ENCODE measurements at places on chromosomes 4 and X.

DNA sequence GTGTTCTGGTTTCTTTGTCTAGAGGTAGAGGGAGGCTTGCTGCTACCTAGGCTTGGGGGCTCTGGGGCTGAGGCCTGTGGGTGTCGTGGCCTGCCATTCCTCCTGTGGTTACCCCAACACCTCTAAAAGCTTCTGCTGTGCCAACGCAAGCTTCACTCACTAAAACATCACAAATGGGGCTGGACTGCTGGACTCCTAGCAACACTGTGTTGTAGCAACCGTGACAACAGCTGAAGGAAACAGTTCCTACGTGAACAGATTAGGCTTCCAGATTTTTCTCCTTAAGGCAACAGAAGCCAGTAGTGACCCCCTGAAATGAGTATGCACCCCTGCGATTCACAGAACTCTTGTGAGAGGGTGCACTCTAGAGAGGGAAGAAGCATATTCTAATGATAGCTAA is 138.3 kb upstream of the TEX13D start:
- peak; percentile 75 for DNase-seq
- no peaks in the 10 kb centered on the region for H3K4me1 ChIP-seq
- H3K27ac ChIP-seq = peak overlapping the region; percentile 1

- no peaks in the 10 kb centered on the region for H3K36me3 ChIP-seq
- peaks cover 6% of the 10 kb centered on the region for H3K4me1 ChIP-seq
- DNase-seq = no peak
- H3K27ac ChIP-seq = no peak overlapping the region
Measured at GRCh38 chr4:101304916-101305315, 42.4 kb downstream of the PPP3CA start.

DNA sequence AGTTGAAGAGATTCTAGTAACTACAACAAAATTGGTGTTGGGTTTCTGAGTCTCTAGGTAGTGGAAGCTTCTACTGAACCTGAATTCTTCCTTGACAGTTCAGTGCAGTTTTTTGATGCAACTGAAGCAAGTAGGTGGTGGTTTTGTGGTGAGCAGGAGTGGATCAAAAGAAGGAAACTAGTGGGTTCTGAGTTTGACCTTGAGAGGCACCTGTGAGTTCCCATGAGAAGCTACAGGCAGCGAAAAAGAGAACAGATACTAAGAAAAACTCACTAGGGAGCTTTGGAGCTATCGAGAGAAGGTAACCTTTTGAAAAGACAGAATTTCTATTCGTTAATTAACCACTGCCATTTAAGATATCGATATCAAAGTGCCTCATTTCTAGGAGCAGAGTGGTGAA is 145.2 kb downstream of the PDHA2 start:
- H3K36me3 ChIP-seq = no peaks in the 10 kb centered on the region
- no peaks in the 10 kb centered on the region for H3K4me1 ChIP-seq
- H3K27me3 ChIP-seq = peaks cover 3% of the 10 kb centered on the region

DNA sequence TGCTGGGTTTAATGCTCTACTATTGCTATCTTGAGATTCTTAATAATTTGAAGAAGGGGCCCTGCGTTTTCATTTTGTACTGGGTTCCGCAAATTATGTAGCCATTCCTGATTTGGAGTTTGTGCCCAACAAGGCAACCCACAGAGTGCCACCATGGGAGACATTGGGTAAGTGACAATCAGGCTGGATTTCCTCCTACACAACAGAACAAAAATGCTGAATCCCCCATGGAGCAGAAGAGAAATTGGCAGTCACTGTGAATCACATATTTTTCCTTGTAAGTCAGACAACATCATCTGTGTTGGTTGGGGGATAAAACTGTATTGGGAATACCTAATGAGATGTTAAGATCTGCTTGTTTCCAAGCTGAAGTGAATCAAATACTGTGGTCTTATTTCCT is 80.9 kb downstream of the CNGA2 start:
- H3K4me3 ChIP-seq = no peak overlapping the region
- no peaks in the 10 kb centered on the region for H3K36me3 ChIP-seq
- H3K4me1 ChIP-seq = no peaks in the 10 kb centered on the region
- DNase-seq = peak; percentile 5

DNA sequence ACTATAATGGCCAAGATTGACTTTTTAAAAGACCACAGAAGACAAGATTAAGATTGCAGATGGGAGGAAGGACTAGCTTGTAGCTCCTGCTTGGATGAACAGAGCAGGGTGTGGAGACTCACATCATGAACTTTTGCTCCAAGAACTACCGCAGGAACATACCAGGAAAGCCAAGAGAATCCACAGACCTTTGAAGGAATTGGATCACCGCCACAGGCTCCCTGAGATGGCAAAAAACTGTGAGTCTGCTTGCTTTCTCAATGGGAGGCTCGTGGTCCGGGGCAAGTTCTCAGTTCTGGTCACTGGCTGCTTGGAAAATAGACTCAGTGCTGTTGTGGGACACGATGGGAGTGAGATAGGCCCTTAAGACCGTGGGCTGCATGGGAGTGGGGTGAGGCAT is 276.6 kb downstream of the CCSER1 start:
- no peaks in the 10 kb centered on the region for H3K4me1 ChIP-seq
- no peaks in the 10 kb centered on the region for H3K36me3 ChIP-seq
- no peaks in the 10 kb centered on the region for H3K27me3 ChIP-seq
- no peak for DNase-seq
- no peak overlapping the region for H3K4me3 ChIP-seq

DNA sequence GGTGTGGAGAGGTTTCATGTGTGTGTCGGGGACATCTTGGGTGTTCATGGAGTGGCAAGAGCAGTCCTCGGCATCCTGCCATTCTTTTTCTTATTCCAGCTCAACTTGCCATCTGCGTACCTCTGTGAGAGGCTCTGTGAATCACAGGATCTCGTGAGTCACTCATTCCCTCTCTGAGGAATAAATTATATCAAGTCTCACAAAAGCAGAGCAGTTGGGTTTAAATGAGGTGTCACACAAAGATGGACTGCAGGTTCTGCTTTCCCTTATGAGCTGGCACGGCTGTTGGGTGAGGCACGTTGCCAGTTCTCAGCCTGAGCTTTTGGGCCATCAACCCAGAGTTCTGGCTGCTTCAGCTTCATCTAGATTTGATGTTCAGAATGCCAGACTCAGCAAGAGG is 6.8 kb upstream of the OCIAD2 start:
- H3K4me3 ChIP-seq = no peak overlapping the region
- no peak overlapping the region for H3K27ac ChIP-seq
- no peak for DNase-seq
- H3K36me3 ChIP-seq = no peaks in the 10 kb centered on the region
- H3K4me1 ChIP-seq = no peaks in the 10 kb centered on the region

GRCh38 chr4:40547789-40548132 is 81.9 kb downstream of the RBM47 start:
- no peak overlapping the region for H3K4me3 ChIP-seq
- no peak for DNase-seq
- no peak overlapping the region for H3K27ac ChIP-seq
- H3K4me1 ChIP-seq = no peaks in the 10 kb centered on the region
- H3K27me3 ChIP-seq = no peaks in the 10 kb centered on the region

DNA sequence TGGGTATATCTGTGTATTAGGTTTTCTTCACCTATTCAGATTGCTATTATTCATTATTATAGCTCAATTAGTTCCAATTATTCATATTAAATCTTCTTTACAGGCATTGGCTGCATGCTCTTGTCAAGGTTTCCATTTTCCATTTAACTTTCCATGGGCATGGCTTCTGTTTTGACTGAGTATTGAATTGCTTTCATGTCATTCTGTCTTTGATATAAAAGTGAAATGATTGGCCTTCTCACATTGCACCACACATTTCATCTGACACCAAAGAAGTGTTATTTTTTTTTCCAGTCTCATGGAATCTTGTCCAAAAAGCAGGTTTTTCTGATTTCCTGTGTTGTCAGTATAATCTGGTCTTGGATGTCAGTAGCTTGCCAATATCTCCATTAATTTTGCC is 1244.3 kb downstream of the RAPGEF2 start:
- no peak overlapping the region for H3K4me3 ChIP-seq
- no peaks in the 10 kb centered on the region for H3K27me3 ChIP-seq
- no peaks in the 10 kb centered on the region for H3K36me3 ChIP-seq
- H3K4me1 ChIP-seq = no peaks in the 10 kb centered on the region
- no peak for DNase-seq
- no peak overlapping the region for H3K27ac ChIP-seq

DNA sequence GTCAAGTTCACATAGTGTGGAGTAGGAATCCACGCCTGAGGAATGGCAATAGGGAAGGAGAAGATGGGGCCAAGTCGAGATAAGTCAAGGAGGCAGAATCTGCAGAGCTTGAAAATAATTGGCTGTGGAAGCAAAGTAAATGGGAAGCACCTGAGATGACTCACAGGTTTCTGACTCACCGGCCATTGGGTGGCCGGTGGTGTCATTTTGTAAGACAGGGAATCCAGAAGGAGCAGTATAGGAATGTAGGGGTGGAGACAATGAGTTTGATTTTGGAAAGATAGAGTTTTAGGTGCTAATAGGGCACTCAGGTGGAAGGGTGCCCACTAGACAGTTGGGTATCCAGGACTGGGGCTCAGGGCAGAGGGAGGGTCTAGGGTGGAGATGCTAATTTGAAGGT is 201.0 kb upstream of the MAMLD1 start:
- no peaks in the 10 kb centered on the region for H3K4me1 ChIP-seq
- H3K36me3 ChIP-seq = no peaks in the 10 kb centered on the region
- H3K27me3 ChIP-seq = no peaks in the 10 kb centered on the region
- no peak overlapping the region for H3K4me3 ChIP-seq

GRCh38 chr4:176031922-176032321 is 33.7 kb upstream of the WDR17 start:
- no peak overlapping the region for H3K27ac ChIP-seq
- no peaks in the 10 kb centered on the region for H3K36me3 ChIP-seq
- no peaks in the 10 kb centered on the region for H3K27me3 ChIP-seq
- no peak overlapping the region for H3K4me3 ChIP-seq
- H3K4me1 ChIP-seq = no peaks in the 10 kb centered on the region

DNA sequence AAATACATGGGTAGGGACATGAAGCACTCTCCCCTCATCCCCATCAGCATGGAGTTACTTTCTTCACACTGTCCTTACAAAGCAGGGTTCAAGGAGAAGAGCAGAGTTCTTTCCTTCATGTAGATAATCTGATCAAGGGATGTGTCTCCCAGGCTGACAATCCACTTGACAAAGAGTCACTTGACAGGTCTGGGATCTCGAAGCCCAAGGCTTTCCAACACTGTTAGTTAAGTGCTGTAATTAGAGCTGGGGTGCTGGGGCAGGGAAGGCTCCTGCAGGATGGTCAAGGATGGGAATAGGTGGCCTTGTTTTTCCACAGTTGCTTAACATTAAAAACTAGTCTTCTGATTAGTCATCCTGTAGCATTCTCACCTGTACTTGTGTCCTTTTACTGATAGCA is 38.0 kb downstream of the CCNG2 start:
- H3K27ac ChIP-seq = no peak overlapping the region
- no peaks in the 10 kb centered on the region for H3K36me3 ChIP-seq
- H3K27me3 ChIP-seq = no peaks in the 10 kb centered on the region
- DNase-seq = no peak

- H3K27ac ChIP-seq = no peak overlapping the region
- H3K4me3 ChIP-seq = no peak overlapping the region
- DNase-seq = no peak
- H3K4me1 ChIP-seq = peaks cover 16% of the 10 kb centered on the region
Measured at GRCh38 chr4:152530600-152530999, 5.3 kb downstream of the FBXW7 start.

GRCh38 chrX:12843668-12844279 is 23.1 kb upstream of the TLR7 start:
- no peak for DNase-seq
- peaks cover 2% of the 10 kb centered on the region for H3K27me3 ChIP-seq
- no peak overlapping the region for H3K4me3 ChIP-seq
- no peaks in the 10 kb centered on the region for H3K4me1 ChIP-seq

DNA sequence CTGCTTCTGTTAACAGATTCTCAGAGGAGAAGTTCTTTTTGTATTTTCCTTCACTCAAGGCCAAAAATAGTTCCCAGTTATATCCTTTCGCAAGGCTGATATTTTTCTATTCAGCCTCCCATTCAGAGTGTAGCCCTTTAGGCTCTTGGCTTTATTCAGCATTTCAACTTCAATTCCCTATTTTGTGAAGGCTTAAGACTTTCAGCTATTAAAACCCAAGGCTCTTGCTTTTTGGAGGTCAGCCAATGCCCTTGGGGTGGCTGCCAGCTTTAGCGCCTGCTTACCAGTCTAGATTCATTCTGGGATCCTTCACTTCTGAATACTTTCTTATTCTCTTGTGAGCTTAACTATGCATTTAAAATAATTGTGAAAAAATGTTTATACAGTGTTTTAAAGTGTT is 57.3 kb upstream of the ADGRA3 start:
- no peaks in the 10 kb centered on the region for H3K27me3 ChIP-seq
- H3K4me3 ChIP-seq = no peak overlapping the region
- no peaks in the 10 kb centered on the region for H3K36me3 ChIP-seq
- peak; percentile 95 for DNase-seq

DNA sequence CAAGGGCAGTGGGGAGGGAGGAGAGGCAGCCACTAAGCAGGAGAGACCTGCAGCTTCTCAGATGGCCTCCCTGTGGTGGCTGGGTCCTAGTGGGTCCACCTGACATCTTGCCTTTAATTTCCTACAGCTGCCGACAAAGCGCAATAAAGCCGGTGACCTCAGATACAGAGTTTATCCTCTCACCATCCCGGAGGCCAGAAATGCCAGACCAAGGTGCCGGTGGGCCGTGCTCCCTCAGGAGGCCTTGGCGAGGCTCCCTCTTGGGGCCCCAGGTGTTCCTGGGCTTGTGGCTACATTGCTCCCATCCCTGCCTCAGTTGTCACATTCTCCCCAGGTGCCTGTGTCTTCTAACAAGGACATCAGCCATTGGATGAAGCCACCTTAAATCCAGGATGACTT is 103.0 kb downstream of the ADRA2C start:
- no peak overlapping the region for H3K4me3 ChIP-seq
- DNase-seq = no peak
- H3K27ac ChIP-seq = no peak overlapping the region
- H3K4me1 ChIP-seq = no peaks in the 10 kb centered on the region

GRCh38 chrX:147832707-147833348 is 78.9 kb upstream of the FMR1 start:
- H3K36me3 ChIP-seq = no peaks in the 10 kb centered on the region
- H3K27ac ChIP-seq = no peak overlapping the region
- H3K4me1 ChIP-seq = no peaks in the 10 kb centered on the region
- no peaks in the 10 kb centered on the region for H3K27me3 ChIP-seq
- no peak overlapping the region for H3K4me3 ChIP-seq
- DNase-seq = no peak

GRCh38 chrX:118221270-118221669 is 104.7 kb upstream of the KLHL13 start:
- no peaks in the 10 kb centered on the region for H3K4me1 ChIP-seq
- no peak overlapping the region for H3K4me3 ChIP-seq
- H3K27me3 ChIP-seq = no peaks in the 10 kb centered on the region
- H3K36me3 ChIP-seq = no peaks in the 10 kb centered on the region
